ENCODE measurements at places on chromosomes 1 and 21.
A peak's percentile ranks its signal among the peaks of the same experiment; 100 is the strongest.

GRCh38 chr1:31335007-31335406, 37.9 kb downstream of the FABP3 start:
- DNase-seq: peak; percentile 25

DNA sequence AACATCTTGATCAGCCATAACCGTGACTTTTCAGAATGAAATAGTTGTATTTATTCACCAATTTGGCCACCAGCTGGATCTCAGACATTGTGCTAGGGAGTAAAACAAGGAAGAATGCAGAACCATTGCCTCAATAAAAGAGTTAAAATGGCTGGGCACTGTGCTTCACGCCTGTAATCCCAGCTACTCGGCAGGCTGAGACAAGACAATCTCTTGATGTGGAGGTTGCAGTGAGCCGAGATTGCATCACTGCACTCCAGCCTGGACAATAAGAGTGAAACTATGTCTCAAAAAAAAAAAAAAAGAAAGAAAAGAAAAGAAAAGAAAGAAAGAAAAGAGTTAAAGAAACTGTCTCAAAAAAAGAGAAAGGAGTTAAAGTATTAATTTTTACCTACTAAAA, 199.5 kb downstream of the TPR start:
- DNase-seq: no peak

DNA sequence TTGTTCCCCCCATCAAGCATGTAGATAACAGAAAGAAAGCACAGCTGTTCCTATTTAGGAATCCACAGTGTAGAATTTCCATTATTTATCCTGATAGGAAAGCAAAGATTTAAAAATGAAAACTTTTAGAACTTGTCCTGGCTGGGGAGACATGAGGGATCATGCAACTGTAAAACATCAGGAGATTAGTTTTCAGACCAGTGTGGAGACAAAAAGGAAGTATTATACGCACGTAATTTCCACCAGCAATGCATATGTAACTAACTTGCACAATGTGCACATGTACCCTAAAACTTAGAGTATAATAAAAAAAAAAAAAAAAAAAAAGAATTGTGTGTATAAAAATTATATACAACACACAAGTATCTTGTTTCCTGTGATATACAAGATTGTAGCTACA, 172.4 kb downstream of the NEGR1 start:
- DNase-seq: no peak

- DNase-seq: no peak
These were observed 75.7 kb downstream of the ENAH start for GRCh38 chr1:225577241-225577640.

- DNase-seq: no peak
These were observed 22.0 kb downstream of the HHIPL2 start for GRCh38 chr1:222525951-222526350.

DNA sequence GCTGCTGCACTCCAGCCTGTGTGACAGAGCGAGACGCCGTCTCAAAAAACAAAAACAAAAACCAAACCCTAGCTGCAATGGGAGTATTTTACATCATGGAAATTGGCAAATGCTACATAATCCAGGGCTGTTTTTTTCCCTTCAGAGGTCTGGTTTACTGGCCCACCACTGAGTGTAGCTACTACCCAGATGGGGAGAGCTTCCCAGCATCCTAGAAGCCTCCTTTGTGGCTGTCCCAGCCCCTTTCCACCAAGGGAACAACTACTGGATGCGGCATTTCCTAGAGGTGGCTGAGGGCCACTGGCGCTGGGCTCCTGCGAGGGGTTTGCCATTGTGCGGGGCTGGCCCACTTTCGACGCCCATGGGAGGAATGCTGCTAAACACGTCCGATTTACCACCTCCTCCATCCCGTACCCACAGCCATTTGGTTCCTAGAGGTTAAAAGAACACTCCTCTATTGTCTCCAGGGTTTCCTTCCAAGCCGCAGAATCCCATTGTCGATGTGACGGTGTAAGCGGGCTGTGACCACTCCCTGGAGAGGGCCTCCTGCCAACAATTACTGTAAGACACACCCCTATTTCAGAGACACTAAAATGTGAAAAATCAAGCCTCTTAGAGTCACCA, 55.4 kb downstream of the RUNX3 start:
- no peak for DNase-seq

DNA sequence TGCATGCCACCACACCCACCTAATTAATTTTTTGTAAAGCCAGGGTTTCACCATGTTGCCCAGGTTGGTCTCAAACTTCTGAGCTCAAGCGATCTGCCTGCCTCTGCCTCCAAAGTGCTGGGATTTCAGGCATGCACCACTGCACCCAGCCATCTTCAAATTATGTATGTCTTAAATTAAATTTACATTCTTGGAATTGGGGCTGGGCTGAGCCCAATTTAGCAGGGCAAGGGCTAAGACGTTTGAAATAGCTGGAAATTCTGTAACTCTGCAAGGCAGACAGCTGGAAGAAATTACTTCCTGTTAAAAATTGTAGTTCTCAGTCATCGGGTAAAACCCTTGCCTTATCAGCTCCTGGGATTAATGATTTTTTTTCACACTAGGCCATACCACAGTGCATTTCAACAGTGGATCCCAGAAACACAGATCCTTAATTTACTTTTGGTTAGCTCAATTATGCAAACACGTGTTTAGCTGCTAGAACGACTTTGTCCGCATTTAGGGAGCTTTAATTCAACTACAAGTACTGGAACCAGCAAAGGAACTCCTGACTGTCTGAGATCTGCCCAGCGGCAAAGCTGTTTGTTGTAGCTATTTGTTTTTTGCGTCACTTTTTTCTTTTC, 83.3 kb downstream of the OLFML3 start:
- no peak for DNase-seq

- DNase-seq: no peak
These were observed 54.4 kb downstream of the NR5A2 start for GRCh38 chr1:200081969-200082245.

DNA sequence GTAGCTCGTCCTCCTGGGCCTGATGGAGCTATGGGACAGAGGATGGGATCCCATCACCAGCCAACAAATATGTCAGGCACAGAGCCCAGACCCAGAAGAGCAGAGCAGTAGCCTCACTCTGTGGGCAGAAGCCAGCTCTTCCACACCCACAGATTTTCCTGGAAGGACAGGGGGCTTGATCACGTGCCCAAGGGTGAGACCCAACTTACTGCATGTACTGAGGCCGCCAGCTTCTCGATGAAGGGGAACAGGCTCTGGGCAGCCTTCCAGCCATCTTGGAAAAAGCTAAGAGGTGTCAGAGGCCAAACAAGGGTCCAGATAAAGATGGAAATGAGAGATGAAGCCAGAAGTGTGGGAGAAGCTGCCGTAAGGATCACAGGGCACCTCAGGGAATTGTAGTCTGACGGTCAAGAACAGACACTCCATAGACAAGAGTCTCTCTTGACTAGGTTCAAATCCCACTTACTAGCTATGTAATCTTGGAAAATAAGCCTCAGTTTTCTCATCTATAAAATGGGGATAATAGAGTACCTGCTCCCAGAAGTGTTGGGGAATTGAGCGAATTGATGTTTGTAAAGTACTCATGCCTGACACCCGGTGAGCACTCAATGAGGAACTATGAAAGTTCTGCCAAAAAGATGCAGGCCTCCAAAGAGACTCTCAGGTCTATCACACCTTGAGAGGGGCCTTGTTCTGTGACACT, 17.0 kb upstream of the TCEA3 start:
- no peak for DNase-seq
